ENCODE measurements at places on chromosomes 12 and 14.
A peak's percentile ranks its signal among the peaks of the same experiment; 100 is the strongest.

DNA sequence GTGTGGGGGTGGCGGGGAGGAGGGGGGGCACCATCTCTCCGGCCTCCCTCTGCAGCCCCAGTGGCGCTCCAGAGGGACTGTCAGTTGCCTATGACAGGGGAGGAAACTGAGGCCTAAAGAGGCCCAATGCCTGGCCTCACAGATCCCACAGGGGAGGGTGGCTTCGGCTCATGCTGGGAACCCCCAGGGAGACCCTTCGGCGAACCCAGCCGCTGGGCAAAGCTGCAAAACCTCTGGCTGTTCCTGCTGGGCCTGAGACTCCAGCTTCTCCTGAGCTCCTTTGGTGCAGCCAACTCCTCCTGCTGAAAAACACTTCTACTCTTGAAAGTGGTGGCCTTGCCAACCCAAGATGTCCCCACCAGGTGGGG lies 170.1 kb upstream of the RTL1 start:
- DNase-seq = no peak

- DNase-seq = no peak
Measured at GRCh38 chr12:12715128-12715458, 2.1 kb upstream of the CDKN1B start.

GRCh38 chr14:51225751-51226150 lies 14.3 kb upstream of the TMX1 start:
- DNase-seq = no peak

DNA sequence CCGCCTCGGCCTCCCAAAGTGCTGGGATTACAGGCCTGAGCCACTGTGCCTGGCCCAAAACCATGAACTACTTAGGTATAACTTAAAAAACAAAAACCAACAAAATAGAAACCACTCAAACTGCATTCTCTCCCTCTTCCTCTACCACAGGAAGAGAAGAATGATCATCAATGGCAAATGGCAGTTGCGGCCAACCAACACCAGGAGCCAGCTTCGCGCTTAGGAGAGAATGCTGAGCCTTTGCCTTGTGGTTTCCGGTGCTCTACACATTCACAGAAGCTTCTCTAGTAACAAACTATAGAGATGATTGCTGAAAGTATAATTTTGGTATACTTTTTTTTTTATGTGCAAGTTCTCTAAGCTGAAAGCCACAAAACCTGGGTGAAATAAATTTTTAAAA lies 17.1 kb downstream of the CATSPERB start:
- DNase-seq = no peak

GRCh38 chr12:126700096-126700495 lies 1566.9 kb upstream of the TMEM132C start:
- no peak for DNase-seq

DNA sequence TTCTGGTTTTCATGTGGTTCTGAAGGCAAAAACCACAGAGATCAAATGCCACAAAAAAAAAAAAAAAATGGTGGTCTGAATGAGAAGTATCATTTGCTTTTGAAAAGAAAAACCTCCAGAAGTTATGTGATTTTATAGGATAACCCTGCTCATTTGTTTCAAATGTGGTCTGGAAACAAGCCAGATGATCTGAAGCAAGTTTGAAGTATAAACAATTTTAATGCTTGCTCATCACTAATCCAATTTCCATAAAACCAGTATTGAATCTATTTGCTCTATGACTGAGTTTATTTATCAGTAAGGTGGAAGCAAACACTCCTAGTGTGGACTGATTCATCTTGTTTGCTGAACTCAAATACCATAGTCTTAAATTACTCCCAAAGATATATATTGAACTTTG lies 407.3 kb upstream of the FLRT2 start:
- DNase-seq = no peak

DNA sequence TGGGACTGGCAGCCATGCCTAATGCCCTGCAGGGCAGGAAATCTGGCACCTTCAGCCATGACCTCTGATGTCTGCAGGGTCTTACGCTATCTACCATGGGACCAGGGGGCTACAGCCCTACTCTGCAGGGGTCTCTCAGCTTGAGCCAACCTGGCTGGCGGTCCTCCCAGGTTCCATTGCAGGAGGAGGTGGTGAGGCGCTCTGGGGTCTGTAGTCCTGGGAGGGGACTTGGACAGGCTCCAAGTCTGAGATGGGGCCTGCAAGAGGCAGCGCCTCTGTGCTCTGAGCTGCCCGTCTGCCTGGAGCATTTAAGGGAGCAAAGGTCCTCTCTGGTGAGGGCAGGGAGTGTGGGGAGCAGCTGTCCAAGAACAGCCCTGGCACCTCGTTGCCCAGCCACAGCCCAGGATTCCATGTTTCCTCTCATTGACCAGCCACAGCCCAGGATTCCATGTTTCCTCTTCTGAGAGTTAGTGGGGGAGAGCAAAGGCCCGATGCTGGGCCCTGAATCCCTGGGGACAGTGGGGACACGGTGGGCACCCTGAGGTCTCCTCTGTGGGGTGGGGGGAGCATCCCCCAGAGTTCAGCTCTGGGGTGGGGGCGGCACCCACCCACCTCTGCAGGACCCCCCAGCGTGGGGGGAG lies 655 bp downstream of the PLD4 start:
- no peak for DNase-seq

- no peak for DNase-seq
Measured at GRCh38 chr12:111451649-111452129, 46.0 kb downstream of the SH2B3 start.

GRCh38 chr14:94411638-94412037 lies 23.2 kb upstream of the SERPINA1 start:
- peak; percentile 72 for DNase-seq

DNA sequence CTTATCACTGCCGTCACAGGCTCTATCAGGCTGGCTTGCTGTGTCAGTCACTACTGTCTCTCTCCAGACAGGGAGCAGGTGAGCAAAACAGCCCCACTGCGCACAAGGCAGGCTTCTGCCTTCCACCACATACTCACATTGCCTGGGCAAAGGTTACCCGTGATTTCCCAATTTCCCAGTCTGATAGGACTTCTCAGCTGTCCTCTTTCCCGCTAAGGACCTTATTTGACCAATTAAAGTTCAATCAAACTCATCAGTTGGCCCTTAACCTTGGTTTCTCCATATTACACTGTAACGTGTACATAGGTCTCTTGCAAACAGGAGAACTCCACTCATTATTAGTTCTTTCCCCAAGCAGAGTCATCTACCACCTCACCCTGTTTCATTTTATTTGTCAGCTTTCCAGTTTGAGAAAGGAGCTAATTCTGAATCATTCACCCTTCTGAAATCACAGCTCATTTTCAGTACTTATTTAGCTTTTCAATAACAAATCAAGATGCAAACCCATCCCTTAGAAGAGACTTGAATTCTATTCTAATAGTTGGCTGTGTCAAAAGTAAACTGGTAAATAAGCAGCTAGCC lies 170.8 kb downstream of the ESR2 start:
- no peak for DNase-seq

GRCh38 chr14:87434680-87435079 lies 558.3 kb downstream of the GALC start:
- DNase-seq = no peak

GRCh38 chr12:120895532-120895931 lies 8.6 kb downstream of the SPPL3 start:
- no peak for DNase-seq

- DNase-seq = no peak
Measured at GRCh38 chr12:110498984-110499706, 2.8 kb downstream of the VPS29 start.
